LNCaP clone FGC (cell line): ENCODE measurements at places on chromosomes 3 and 15.
A peak's percentile ranks its signal among the peaks of the same experiment; 100 is the strongest.

GRCh38 chr3:134311693-134312071 is 61.0 kb upstream of the RYK start:
- no peak for DNase-seq

DNA sequence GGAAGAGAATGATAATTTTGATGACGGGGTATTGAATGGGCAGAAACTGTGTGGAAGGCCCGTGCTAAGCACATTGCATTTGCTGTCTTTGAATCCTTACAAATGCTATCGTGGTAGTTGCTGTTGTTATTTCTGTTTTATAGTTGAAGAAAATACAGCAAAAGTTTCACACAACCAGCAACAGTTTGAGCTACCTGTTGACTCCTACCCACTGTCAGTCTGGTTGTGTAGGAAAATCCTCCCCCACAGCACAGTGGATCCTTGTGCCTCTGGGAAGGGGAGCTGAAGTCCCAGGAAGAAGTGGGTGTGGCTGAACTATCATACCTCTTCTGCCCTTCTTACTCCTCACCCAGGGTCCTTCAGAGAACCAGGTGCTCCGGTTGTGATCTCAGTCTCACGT is 29.4 kb downstream of the MRAS start:
- no peak for DNase-seq

GRCh38 chr3:197750396-197750831 is 731 bp downstream of the FYTTD1 start:
- DNase-seq: no peak

GRCh38 chr15:48962662-48963523 is 826 bp downstream of the SHC4 start:
- DNase-seq: no peak

GRCh38 chr3:183826448-183827250 is 1.3 kb upstream of the MAP6D1 start:
- peak; percentile 30 for DNase-seq

DNA sequence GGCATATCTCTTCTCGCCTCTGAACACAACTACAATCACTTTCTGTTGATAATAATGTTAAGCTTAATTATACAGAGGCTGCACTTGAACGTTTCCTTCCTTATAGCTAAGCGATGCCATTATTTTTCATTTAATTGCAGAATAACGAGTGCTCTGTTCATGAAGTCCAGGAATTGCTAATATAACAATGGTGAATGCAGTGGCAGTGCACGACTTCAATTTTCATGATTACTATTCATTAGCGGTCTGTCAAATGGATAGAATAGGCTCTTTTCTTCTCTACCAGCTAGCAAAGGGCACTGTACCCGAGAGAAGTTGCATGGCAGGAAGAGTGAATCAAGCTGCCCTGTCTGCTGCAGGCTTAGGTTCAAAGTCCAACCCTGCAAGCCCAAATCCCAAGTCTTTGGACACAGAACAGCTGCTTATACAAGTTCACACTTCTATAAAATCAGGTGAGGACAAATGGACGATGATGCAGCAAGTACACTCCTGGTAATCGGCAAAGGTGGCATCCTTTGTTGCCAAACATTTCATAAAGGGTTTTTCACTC is 75.6 kb downstream of the PDZRN3 start:
- no peak for DNase-seq

GRCh38 chr3:116265320-116265695 is 180.0 kb downstream of the LSAMP start:
- no peak for DNase-seq

GRCh38 chr3:27607370-27607769 is 114.8 kb downstream of the EOMES start:
- DNase-seq: no peak

DNA sequence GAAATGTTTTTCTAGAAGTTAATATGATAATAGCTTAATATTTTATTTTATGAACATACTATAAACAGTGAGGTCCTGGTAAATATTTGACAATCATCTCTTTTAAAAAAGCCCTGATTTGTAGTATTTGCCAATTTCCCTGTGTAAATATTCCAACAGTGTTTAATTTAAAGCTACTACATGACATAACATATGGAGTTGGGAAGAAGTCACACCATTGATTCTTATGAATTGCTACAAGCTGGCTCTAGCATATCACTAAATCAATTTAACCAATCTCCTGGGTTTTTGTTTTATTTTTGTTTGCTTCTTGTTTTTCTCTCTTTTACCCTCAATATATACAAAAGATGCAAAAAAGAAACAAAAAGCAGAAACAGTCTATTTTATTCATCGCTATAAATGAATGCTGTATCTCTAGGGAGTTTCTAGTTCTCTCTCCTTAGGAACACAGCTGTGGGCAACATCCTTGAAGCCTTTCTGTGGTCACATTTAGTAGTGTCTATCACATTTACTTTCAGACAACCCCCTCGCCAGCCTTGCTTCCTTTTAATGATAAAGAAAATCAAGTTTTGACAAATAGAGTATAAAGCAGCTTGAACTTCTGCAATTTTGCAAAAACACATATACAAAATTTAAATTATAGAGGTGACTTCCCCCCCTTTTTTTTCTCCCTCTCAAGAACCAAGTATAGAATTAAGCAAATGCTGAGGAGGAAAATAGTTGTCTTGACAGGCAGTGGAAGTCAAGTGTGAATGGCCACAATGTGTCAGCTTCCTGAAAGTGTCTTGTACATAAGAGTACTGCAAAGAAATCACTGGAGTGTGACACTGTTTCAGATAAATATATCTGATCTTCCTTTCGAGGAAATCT is 21.4 kb downstream of the CCR1 start:
- peak; percentile 17 for DNase-seq

DNA sequence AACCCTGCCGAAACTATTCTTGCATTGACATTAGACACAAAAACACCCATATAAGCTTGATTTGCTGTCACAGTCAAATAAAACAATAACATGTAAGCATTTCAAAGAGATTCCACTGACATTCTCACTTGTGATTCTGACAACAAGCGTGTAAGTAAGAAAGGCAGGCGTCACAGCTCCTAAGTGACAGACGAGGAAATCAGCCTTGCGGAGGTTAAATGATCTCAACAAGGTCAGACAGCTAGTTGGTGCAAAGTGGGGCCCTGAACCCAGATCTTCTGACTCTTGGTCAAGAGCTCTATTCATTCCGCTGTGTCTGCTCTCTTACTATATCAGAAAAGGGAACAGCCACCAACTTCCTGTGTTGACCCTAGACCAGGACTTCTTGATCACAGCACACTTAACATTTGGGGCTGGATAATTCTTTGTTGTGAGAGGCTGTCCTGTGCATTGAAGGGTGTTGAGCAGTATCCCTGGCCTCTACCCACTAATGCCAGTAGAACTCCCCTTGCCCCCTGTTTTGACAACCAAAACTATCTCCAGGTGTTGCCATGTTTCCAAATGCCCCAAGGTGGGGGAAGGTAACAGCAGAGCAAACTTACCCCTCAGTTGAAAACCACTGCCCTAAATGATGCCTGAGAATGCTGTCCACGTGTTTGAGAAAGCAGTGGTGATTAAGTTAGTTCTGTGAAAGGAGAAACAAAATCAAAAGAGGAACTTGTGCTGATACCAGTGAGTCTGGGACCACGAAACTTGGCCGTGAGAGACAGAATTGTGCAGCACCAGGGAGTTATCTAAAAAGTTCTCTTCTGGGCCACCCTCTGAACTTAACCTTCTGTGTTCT is 86.1 kb downstream of the LIPC start:
- DNase-seq: no peak

- DNase-seq: no peak
These were observed 349.4 kb upstream of the DCBLD2 start for GRCh38 chr3:99250821-99251355.

DNA sequence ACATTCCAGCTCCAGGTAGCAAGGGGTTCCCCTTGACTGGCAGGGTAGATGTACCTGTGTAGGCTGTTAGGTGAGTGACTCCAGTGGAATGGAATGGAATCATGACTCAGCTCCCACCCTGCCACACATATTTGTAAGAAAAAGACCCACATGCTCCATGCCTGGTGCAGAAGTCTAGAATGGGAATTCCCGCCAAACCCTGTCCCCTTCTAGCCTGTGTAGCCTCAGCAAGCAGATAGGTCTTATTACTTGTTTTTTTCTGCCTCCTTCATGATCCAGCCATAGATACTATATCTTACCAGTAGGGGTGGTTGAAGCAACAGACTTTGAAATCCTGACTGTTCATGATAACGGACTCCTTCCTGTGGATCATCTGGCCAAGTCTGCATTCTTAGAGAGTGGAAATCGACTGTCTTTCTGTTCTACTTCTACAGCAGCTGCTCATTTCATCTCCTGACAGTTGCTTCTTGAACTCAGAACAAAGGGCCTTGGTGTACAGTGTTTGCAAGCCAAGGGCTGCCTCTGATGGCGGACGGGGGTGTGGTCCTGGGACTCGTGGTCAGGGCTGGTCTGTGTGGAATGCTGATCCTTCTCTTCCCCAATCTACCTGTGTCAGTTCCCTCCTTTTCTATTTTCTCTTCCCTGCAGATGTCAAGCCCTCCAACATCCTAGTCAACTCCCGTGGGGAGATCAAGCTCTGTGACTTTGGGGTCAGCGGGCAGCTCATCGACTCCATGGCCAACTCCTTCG is 16.3 kb downstream of the SNAPC5 start:
- DNase-seq: no peak

- no peak for DNase-seq
These were observed 81.6 kb upstream of the CHMP2B start for GRCh38 chr3:87145553-87145952.

- DNase-seq: no peak
These were observed 30.4 kb downstream of the ZNF662 start for GRCh38 chr3:42936157-42936981.

- DNase-seq: no peak
These were observed 1.9 kb upstream of the SKIC8 start for GRCh38 chr15:78301326-78301725.

GRCh38 chr3:51398595-51399310 is 7.7 kb downstream of the RBM15B start:
- DNase-seq: no peak

DNA sequence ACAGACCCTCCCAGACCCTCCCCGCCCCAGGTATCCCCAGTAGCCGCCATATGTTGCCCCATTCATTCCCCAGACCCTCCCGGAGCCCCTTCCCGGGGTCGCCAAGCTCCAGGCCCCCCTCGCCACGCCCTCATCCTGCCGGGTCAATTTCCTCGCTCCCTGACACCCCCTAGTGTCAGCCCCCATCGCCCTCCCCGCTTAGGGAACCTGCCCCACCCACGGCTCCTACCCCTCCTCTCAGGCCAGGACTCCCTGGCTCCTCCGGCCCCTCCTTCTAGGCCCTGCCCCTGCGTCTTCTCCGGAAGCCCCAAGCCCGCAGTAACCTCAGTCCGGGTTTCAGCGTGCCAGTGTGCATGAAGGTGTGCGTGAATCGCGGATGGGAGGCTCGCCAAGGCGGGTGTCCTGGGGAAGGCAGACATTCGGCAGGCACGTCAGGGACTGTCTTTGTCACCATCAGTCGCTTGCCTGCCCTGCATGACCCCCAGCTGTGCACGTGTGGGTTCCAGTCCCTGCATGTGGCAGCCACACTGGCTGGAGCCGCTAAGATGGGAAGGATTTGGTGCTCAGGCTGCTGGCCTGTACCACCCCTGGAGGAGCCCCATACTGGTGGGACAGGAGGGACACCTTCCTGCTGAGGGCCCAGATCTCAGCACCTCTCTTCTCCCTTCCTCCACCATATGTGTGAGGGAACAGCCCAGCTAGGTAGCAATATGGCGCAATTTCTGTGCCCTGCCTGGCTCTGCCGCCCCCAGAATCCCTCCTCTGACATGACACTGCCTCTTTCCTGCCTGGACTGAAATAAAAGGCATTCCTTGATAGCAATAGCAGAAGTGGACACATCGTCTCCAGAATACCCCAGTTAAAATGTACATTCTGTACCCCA is 693 bp downstream of the DISP2 start:
- DNase-seq: no peak

DNA sequence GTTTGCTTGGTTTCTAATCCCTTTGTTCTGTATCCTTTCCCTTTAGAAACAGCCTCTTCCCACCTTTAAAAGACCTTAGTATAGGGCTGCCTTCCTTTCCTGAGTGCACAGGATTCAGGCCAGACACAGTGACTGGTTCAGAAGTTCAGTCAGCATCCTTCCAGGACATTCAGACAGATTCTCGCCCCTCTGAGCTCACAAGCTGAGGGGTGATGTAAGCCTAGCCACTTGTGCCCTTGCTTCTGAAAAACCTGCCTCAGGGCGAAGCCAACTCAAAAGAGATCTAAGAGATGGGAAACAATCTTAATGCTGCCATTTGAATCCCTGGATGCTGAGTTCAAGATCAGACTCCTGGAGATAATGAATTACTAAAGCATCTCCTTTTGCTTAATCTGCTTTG is 6.7 kb upstream of the NSMCE3 start:
- DNase-seq: no peak

DNA sequence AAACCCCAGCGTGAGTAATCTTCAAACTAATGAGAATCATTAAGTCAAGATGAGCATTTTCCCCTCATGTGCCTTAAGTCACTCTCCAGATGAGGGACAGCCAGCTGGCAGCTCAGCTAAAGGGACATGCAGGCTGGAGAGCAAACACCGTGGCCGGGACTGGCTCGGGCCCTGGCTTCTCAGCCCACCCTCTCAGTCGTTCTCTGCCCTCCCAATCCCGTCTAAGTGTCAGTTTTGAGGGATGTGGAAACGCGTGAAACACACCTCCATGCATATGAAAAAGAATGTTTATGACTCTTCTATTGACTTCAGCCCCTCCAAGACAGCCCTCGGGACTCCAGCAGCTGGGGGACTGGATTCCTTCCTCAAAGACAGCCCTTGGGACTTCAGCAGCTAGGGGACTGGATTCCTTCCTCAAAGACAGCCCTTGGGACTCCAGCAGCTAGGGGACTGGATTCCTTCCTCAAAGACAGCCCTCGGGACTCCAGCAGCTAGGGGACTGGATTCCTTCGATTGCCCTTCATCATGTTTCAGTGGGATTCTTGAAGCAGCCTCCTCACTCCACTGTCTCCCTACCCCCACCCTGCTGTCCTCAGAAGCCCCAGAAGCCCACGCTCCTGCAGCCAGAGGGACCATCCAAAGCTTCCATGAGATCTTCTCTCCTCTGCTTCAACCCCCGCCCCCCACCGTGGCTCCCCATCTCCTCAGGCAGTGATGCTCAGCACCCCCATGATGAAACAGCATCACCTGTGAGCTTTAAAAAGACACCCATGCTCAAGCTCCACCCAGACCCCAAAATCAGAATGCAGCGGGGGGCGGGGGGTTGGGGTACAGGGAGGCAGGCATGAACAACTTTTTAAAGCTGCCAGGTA is 228.9 kb downstream of the XXYLT1 start:
- no peak for DNase-seq

DNA sequence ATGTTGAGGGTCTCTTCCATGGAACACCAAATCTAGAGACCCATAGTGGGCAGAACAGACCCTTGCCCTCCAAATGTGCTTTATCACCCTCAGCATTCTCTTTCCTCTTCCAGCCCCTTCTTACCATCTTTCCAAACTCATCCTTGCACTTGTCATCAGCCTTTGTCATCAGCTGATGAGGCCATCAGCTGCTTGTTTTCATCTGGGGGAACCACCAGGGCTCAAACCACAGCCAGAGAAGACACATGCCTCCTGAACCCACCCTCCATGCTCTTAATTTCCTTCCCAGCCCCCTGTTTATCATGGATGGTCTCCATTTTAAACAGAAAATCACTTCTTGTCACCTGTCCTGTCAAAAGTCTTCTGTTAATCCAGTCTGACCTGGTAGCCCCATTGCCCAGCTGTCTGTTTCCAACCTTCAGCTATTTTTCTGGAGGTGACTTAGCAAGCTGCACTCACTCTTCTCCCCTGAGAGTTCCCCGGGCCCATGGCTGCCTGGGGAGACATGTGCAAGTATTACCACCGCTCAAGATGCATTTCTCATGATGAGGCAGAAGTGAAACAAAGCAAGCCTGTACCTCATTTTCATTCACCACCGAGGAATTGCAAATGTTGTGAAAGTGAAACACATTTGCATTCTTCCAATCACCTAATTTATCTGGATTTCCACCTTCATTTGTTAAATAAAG is 14.7 kb upstream of the SYNM start:
- no peak for DNase-seq

- no peak for DNase-seq
These were observed 212.1 kb downstream of the ATP8B4 start for GRCh38 chr15:49906966-49907365.
